ENCODE measurements at places on chromosomes 3 and 15. TPM values are rescaled to one million over a fixed set of nuclear protein-coding genes. Genes with fewer than 3 reads are reported as not detected.

Gene INSYN1
- total RNA-seq = not detected

Gene ABI3BP
- 1.1 TPM for total RNA-seq

Gene PLA2G4F
- not detected for total RNA-seq

GRCh38 chr3:171851660-171852058 lies 8.5 kb downstream of the TMEM212 start:
- DNase-seq = no peak

DNA sequence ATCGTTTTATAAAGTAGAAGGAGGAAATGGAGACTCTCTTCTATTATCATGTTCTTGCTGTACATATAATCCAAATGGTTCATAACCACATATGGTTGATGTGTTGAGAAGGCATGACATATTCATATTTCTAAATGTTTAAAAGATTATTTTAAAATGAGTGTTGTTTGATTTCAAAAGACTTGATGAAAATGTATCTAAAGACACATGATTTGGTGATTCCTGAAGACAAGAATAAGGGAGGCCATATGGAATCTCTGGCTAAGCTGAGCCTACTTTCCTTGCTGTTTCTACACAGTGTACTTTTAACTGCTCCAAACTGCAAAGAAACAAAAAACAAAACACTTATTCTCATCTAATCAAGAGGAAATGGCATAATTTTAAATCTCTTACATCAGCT lies 23.0 kb upstream of the GYG1 start:
- DNase-seq = no peak

Gene ANKUB1
- not detected for total RNA-seq

DNA sequence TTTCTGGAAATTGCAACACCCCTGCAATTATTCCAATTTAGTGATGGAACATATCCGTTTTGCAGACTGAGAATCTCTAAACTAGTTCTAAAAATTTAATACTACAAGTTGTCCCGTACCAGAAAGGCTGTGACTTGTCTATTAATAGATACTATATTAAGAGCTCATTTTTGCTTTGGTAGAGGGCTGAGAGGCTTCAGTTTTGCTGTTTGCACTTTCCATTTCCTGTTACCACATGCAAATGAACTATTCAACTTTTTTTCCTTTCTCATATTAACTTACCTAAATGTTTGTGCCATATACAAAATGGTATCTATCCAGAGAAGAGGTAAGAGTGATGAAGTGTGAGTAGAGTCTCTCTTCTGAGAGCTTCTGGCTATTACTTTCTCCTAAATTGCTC lies 101.5 kb upstream of the CRBN start:
- no peak for DNase-seq

- DNase-seq = no peak
Observed at GRCh38 chr3:34394978-34395748, 596.7 kb downstream of the PDCD6IP start.

DNA sequence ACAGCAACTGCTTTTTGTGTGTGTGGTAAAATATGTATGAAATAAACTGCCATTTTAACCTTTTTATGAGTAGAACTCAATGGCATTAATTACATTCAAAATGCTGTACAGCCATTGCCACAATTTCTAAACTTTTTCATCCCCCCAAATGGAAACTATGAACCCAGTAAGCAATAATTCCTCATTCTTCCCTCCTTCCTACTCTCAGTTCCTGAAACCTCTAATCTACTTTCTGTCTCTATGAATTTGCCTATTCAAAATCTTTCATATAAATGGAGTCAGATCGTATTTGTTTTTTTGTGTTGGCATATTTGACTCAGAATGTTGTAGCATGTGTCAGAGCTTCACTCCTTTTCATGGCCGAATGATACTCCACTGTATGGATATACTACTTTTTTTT lies 5.3 kb upstream of the BLM start:
- DNase-seq = no peak

Measured in hematopoietic multipotent progenitor cell (in vitro differentiated cells).